ENCODE measurements at places on chromosomes 7 and 10. TPM values are rescaled to one million over a fixed set of nuclear protein-coding genes. Genes with fewer than 3 reads are reported as not detected.
A peak's percentile ranks its signal among the peaks of the same experiment; 100 is the strongest.

DNA sequence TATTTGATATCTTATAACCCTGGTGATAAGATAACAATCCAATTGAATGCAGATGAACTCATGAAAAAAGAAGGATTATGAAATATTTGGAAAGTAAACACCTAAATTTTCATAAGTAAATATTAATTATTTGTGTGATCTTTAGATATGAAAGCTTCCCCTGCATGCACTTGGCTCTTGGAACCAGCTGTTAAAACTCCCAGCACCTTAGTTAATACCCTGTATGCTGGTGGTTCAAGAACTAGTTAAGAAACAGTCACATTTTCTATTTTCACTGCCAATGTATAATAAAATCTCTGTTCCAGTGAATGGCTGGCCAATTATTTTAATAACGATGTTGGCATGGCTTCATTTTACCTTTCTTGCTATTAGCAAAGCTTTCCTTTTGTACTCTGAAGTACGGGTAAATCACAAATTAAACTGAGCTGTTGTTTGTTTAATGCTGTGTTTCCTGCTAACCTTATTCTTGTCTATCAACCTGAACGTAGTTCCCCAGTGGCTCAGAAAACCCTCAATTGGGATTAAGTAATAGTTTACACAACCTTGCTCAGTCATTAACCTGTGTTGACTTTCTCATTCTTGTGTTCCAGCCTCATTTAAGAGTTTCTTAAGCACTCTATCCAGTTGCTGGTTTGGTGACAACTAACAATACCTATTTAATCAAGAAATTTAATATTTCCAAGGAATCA is 38.9 kb downstream of the MET start:
- H3K27ac ChIP-seq, result no peak overlapping the region
- peaks cover 4% of the 10 kb centered on the region for H3K27me3 ChIP-seq
- H3K4me1 ChIP-seq, result no peaks in the 10 kb centered on the region
- DNase-seq, result no peak
- no peaks in the 10 kb centered on the region for H3K36me3 ChIP-seq

GRCh38 chr10:92688927-92689662 is 660 bp upstream of the HHEX start:
- H3K27ac ChIP-seq, result no peak overlapping the region
- peak; percentile 69 for DNase-seq
- no peaks in the 10 kb centered on the region for H3K36me3 ChIP-seq
- peaks cover 71% of the 10 kb centered on the region for H3K27me3 ChIP-seq
- peaks cover 16% of the 10 kb centered on the region for H3K4me1 ChIP-seq
- peak overlapping the region; percentile 68 for H3K4me3 ChIP-seq

GRCh38 chr7:3246651-3247050 is 54.4 kb upstream of the SDK1 start:
- H3K27me3 ChIP-seq, result peaks cover 3% of the 10 kb centered on the region
- H3K4me3 ChIP-seq, result no peak overlapping the region
- no peaks in the 10 kb centered on the region for H3K36me3 ChIP-seq
- no peaks in the 10 kb centered on the region for H3K4me1 ChIP-seq

TAS2R3 gene
- total RNA-seq, result 2.2 TPM

PBLD gene
- total RNA-seq, result 1.6 TPM

All from activated CD4-positive, alpha-beta T cell treated with anti-CD3 and anti-CD28 coated beads, Interleukin-2, amount 10 ng/mL, durations not matched to agents 24 days and 14 days (primary cell).